ENCODE measurements at places on chromosomes 11 and 22. TPM values are rescaled to one million over a fixed set of nuclear protein-coding genes. Genes with fewer than 3 reads are reported as not detected.

- no peak for DNase-seq
These were observed 87.7 kb downstream of the CTTN start for GRCh38 chr11:70486026-70486415.

The PKDREJ gene
- total RNA-seq: not detected

- no peak for DNase-seq
These were observed 290.0 kb upstream of the LARGE1 start for GRCh38 chr22:34210301-34210700.

The PATE2 gene
- not detected for total RNA-seq

The SMTNL1 gene
- total RNA-seq: not detected

All from HT1080 (cell line).